NCI-H510A (cell line): ENCODE measurements at places on chromosomes 13 and 19.
A peak's percentile ranks its signal among the peaks of the same experiment; 100 is the strongest.

DNA sequence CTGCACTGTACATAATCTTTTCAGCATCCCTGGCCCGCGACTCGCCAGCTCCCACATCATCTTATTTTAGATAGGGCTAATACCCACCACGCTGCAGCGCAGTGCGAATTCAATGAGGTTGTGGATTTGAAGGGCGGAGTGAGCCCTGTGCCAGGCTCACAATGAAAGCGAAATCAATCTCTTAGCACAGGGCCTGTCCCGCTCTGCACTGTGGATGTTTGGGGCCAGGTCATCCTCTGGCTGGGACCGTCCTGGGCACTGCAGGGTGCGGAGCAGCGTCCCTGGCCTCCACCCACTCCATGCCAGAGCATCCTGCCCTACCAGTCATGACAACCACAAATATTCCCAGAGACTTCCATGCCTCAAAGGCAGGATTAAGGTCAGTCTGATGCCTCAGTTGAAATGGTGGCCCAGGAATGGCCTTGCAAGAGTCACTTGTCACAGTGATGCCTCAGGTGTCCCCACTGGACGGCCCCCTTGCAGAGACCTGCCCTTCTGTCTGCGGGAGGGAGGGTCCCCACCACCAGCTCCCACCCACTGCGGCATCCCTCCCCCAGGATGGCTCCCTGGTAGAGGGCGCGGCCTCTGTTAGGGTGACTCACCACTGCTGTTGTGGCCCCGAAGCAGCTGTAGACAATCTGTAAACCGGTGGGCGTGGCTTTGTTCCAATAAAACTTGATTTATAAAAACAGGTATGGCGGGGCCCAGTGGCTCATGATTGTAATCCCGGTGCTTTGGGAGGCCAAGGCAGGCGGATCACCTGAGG lies 5.6 kb downstream of the UHRF1 start:
- peak; percentile 34 for DNase-seq

DNA sequence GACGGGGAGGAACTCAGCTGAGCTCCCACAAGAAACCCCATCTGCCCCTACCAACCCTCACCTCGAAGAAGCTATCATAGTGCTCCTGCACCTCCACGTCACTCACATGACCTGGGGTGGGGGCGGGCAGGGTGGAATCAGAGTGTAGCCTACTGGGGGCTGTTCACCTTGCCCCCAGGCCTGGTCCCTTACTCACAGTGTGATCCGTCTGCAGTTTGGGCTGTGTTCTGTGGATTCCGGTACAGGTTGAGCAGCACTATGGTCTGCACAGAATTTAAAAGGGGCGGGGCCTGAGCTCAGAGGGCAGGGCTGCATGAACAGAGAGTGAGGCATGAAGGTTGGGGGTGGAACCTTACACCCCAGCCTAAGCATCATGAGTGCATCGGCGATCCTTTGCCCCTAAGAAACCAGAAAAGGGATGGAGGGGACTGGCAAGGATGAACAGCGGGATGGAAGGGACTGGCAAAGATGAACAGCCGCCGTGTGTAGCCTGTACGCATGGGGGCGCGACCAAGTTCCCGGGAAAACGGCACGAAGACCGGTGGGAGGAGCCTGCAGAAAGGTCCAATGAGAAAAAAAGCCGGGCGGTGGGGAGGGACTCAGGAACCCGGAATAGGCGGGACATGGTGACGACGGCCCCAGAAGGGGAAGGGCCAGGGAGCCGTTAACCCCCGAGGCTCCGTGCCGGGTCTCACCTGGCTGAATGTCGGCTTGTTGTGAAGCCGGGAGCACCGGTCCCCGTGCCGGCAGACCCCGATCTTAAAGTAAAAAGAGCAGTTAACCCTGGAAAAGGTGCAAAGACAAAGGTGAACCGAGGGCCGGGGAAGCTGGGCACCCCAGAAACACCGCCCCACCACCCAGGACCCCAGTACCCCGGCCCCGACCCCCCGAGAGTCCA lies 539 bp downstream of the U2AF1L4 start:
- peak; percentile 89 for DNase-seq

DNA sequence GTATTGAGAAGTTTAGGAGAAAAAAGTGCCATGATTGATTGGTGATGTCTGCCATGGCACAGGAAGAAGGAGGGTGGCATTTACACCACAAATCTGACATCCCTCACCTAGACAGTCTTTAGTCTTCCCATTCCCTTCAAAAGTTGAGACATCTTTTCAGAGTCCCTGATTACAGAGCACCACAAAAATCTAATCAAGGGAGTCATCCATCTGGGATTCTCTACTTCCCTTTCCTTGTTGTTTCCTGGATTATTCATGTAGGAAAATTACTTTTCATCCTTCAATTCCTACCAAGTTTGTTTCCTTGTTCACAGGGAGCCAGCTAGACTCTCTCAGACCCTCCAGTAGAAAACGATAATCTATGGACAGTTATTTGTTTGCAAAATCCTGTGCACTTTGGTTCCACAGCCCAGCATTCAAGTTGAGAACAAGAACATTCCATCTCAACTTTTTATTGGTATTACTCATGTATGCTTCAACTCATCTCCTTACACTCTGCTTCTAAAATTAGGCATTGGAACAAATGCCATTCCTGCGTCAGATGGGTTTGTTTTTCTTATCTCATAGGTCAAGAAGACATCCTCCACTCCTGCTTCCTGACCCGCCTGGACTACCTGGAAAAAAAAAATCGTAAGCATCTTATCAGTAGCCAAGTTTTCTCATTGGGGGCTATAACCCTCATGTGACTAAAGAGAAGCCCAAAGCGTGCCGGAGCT lies 259.9 kb downstream of the FOXO1 start:
- DNase-seq: no peak

GRCh38 chr13:44694291-44694690 lies 118.2 kb upstream of the TSC22D1 start:
- no peak for DNase-seq

- no peak for DNase-seq
Observed at GRCh38 chr13:49521224-49521623, 25.5 kb downstream of the PHF11 start.

- DNase-seq: no peak
Observed at GRCh38 chr19:343941-344624, 513 bp downstream of the MIER2 start.

DNA sequence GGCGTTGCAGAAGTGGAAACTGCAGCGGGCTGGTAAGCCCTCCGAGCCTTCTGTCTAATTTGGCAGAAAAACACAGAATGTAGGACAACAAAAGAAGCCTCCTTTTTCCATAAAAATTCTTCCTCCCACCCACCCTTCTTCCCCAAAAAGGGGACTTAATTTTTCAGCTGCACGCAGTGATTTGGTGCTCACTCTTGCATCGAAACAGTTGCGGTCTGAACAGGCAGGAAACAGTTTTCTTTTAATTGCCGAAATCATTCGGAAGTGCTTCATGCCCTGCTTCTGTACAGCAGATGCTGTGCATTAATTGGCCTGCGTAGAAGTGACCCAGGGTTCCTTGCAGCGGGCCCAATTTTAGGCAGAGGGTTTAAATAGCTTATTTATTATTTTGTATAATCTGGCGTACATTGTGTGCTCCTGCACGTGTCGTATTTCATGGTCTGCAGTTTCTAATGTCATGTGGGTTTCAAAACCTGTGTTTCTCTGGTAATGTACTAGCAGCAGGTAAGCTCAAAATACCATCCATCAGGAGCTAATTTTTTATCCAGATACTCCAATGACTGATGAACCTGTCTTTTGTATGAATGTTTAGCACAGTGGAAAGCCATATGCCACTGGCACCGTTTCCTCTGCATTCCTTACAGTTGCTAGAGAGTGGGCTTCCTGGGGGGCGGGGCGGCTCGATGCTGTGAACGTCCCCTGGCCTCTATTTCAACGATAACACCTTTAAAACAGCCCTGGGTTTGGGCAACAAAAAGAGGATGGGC lies 66.6 kb downstream of the GGACT start:
- DNase-seq: no peak

GRCh38 chr13:74920361-74920760 lies 561.6 kb downstream of the TBC1D4 start:
- no peak for DNase-seq

DNA sequence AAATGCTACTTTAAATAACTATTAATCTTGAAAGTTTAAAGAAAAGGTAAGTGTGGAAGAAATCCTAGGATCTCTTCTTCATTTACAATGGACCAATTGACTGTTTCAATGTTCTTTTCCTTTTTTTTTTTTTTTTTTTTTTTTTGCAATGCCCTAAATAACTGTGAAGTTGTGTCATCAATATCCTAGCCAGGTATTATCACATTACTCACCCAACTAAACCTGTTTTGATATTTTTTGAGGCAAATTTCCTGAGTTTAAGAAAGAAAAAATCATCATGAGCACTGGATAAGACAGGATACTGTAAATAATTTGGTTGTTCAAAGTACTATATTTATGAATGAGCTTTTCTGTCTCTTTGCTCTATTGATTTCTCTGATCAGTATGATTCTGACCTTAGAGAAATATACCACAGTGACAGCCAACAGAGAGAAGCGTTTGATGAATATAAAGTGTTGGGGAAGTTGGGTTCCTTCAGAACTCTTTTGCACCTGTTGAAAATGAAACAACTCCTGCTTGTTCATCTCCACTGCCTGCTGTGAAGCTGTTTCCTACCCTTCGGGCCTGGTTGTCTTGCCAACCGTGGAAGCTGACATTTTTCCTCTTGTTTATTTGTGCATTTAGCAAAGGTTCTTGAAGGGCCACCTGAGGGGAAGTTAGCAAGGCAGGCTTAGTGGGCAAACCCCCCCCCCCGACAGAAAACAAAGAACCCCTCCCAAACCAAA lies 1220.5 kb upstream of the SLC10A2 start:
- no peak for DNase-seq

DNA sequence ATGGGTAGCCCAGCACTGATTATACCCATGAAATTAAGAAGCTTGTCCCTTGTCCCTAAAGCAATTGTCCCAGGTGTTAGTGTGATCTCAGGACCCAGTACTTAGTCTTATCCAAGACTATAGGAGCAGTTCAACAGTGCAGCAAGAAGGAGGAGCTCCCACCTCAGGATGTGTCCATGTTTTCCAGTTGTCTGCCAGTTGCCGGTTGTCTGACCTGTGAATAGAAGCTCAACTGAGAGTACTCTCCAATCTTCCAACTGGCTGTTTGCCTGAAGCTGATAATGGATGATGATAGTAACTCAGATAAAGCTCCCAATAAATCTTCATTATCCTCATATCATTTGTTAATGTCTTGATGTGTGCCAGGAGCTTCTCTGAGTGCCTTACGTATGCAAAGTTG lies 107.2 kb upstream of the HTR2A start:
- DNase-seq: no peak

GRCh38 chr19:31658993-31659896 lies 310.0 kb upstream of the TSHZ3 start:
- no peak for DNase-seq

DNA sequence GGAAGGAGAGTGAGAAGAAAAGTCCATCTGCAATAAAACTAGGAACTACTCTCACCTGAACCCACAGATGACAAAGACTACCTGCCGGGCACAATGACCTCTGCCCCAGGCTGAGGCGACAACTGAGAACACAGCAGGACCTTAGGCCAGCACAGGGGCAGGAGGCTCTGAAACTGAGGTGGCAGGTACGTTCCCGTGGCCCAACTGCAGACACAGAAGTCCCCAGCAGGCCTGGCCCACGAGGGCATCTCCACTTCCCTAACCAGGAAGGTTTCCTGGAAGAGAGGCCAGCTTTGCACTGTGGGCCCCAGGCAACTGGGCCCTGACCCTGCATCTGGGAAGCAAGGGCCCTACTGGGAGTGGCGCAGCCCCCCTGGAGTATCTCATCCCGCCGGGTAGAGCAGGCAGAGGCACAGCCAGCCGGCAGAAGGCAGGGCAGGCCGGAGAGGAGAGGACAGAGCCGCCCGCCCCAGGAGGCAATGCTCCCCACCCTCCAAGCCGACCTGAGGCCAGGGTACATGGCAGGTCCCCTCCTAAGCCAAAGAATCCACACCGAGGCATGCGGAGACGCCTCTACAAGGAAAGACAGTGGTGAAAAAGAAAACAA lies 32.7 kb downstream of the STK24 start:
- no peak for DNase-seq

- DNase-seq: peak; percentile 30
Observed at GRCh38 chr13:26050568-26051230, 1.1 kb downstream of the SHISA2 start.

DNA sequence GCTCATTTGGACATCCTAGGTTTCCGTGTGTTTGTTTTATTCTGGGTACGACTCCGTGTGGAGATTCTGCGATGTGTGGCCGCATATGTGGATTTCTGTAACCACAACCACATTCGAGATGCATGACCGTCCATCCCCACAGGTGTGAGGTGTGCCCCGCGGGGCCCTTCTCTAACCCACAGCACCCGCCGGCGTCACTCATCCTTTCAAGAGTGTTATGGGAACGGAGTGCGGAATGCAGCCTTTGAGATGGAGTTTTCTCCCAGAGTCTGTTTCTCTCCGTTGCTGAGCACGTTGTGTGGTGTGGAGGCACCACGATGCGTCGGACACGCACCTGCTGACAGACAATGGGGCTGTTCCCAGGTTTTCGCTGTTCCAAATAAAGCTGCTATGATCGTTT lies 40.0 kb downstream of the C13orf46 start:
- no peak for DNase-seq

GRCh38 chr13:26208287-26208686 lies 13.8 kb downstream of the RNF6 start:
- no peak for DNase-seq

- no peak for DNase-seq
Observed at GRCh38 chr19:19155495-19156219, 14.4 kb downstream of the MEF2B start.

- DNase-seq: no peak
Observed at GRCh38 chr13:73248711-73249580, 190.1 kb downstream of the KLF5 start.

- DNase-seq: no peak
Observed at GRCh38 chr19:18603255-18603957, 3.2 kb downstream of the CRLF1 start.

DNA sequence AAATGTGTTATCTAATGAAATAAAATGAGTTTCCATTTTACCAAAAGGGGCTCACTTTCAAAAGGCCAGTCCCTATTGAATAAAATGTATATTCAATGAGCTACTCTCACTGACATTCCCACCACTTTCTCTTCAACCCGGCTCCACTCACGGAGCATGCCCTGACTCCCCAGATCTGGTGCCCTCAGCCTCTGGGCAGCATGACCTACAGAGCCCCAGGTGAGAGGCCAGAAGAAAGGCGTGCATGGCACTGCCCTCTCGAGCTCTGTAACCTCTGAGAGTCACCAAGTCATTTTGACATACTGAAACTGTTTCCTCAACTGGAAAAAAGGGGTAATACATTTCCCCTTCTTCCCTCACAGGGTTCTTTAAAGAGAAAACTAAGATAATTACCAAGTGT lies 25.2 kb upstream of the SIAH3 start:
- no peak for DNase-seq

- no peak for DNase-seq
Observed at GRCh38 chr13:110464556-110465333, 96.8 kb downstream of the RAB20 start.
